ENCODE measurements at places on chromosomes 11 and 22. TPM values are rescaled to one million over a fixed set of nuclear protein-coding genes. Genes with fewer than 3 reads are reported as not detected.

The C1QTNF4 gene
- 1.9 TPM for polyA plus RNA-seq

The SERHL2 gene
- 2.6 TPM for polyA plus RNA-seq

The RRAS2 gene
- 23.7 TPM for polyA plus RNA-seq

The C11orf42 gene
- polyA plus RNA-seq: not detected

The TPBGL gene
- 0.11 TPM for polyA plus RNA-seq

The MMP10 gene
- polyA plus RNA-seq: 0.06 TPM

The SCGB2A2 gene
- not detected for polyA plus RNA-seq

The OOSP4A gene
- polyA plus RNA-seq: not detected

The CARD18 gene
- polyA plus RNA-seq: not detected

The TUB gene
- 0.42 TPM for polyA plus RNA-seq

The SLC22A8 gene
- not detected for polyA plus RNA-seq

The FGF3 gene
- not detected for polyA plus RNA-seq

The OR52H1 gene
- not detected for polyA plus RNA-seq

The EHD1 gene
- polyA plus RNA-seq: 51.9 TPM

The ST14 gene
- polyA plus RNA-seq: 12.5 TPM

The DRD4 gene
- 0.43 TPM for polyA plus RNA-seq

The BIK gene
- 2.0 TPM for polyA plus RNA-seq

The CCND1 gene
- polyA plus RNA-seq: 22.7 TPM

The JHY gene
- polyA plus RNA-seq: 1.7 TPM

The VSIG10L2 gene
- polyA plus RNA-seq: 3.1 TPM

The PKDREJ gene
- not detected for polyA plus RNA-seq

The FGF19 gene
- polyA plus RNA-seq: not detected

The LRRC10B gene
- 0.32 TPM for polyA plus RNA-seq

The SAA2 gene
- 0.19 TPM for polyA plus RNA-seq

The ARHGAP20 gene
- polyA plus RNA-seq: 0.20 TPM

The PLEKHB1 gene
- polyA plus RNA-seq: 3.6 TPM

The GVQW3 gene
- polyA plus RNA-seq: 1.3 TPM

The TMEM121B gene
- 0.19 TPM for polyA plus RNA-seq

The LARGE1 gene
- polyA plus RNA-seq: 4.2 TPM

The PCF11 gene
- polyA plus RNA-seq: 38.4 TPM

The HBG2 gene
- not detected for polyA plus RNA-seq

The YWHAH gene
- polyA plus RNA-seq: 62.8 TPM

The ZNF74 gene
- 5.6 TPM for polyA plus RNA-seq

The ASCL2 gene
- polyA plus RNA-seq: 0.68 TPM

The OR56B4 gene
- not detected for polyA plus RNA-seq

The PRR5 gene
- polyA plus RNA-seq: 31.3 TPM

The SLC6A5 gene
- polyA plus RNA-seq: not detected

The STK33 gene
- 4.7 TPM for polyA plus RNA-seq

The OR4A16 gene
- not detected for polyA plus RNA-seq

The CTTN gene
- polyA plus RNA-seq: 30.3 TPM

The EML3 gene
- polyA plus RNA-seq: 51.0 TPM

The SHANK2 gene
- polyA plus RNA-seq: 1.4 TPM

The PHF21B gene
- polyA plus RNA-seq: 0.03 TPM

The APOL5 gene
- not detected for polyA plus RNA-seq

The NNMT gene
- polyA plus RNA-seq: 236 TPM

The GGT5 gene
- 36.4 TPM for polyA plus RNA-seq

The BATF2 gene
- 5.2 TPM for polyA plus RNA-seq

The NEU3 gene
- 2.8 TPM for polyA plus RNA-seq

The MYO7A gene
- 14.3 TPM for polyA plus RNA-seq
